Breast epithelium (tissue), 4 donors: ENCODE measurements at places on chromosomes 5 and 9. TPM values are rescaled to one million over a fixed set of nuclear protein-coding genes. Genes with fewer than 3 reads are reported as not detected.

DNA sequence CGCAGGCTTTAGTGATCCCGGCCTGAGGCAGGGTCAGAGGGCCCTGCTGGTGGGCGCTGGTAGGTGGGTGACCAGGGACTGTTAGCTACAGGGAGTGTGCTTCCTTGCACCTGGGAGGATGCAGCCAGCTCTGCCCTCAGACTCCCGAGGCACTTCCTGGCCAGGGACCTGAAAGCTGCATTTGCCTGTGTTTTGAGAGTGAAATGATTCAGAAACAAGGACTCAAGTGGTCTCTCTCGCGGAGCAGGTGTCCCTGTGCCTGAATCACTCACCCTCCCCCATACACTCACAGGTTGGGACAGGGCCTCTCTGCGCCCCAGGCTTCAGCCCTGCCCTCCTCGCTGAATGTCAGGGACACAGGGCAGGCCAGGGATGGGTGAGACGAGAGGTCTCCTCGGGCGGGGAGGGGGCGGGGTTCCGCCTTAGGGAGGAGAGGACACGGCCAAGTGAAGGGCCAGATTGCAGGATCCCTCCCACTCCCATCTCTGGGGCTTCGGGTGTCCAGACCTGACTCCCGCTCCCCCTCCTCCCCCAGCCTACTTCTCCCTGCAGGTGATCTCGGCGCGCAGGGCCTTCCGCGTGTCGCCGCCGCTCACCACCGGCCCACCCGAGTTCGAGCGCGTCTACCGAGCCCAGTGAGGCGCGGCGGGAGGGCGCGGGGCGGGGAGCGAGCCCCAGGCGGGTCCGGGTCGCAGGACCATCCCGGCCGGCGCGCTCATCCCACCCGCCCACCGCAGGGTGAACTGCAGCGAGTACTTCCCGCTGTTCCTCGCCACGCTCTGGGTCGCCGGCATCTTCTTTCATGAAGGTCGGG, 1.5 kb downstream of the LTC4S start:
- H3K36me3 ChIP-seq, result peaks cover 10% of the 10 kb centered on the region
- no peak for DNase-seq
- peak overlapping the region; percentile 71 for H3K4me3 ChIP-seq
- peaks cover 17% of the 10 kb centered on the region for H3K4me1 ChIP-seq
- no peaks in the 10 kb centered on the region for H3K27me3 ChIP-seq
- H3K27ac ChIP-seq, result peak overlapping the region; percentile 94

DNA sequence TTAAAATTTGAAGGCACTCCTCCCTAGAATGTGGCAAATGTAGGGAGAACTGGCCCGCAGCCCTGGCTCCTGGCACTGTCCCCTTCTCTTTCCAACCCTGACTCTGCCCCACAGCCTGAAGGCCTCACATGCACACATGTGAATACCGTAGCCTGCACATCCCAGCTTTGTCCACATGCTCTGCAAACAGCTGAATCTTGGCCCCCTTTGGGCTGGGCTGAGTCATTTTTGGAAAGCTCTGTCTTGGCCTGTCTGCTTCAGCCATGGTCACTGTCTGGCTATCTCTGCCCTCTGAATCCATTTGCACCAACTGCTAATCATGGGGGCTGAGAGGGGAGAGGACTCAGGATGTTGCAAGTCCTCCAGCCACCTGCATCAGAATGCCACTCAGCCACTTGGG, 22.1 kb upstream of the GALNT10 start:
- H3K27ac ChIP-seq, result no peak overlapping the region
- no peaks in the 10 kb centered on the region for H3K27me3 ChIP-seq
- no peaks in the 10 kb centered on the region for H3K4me1 ChIP-seq
- no peak for DNase-seq

DNA sequence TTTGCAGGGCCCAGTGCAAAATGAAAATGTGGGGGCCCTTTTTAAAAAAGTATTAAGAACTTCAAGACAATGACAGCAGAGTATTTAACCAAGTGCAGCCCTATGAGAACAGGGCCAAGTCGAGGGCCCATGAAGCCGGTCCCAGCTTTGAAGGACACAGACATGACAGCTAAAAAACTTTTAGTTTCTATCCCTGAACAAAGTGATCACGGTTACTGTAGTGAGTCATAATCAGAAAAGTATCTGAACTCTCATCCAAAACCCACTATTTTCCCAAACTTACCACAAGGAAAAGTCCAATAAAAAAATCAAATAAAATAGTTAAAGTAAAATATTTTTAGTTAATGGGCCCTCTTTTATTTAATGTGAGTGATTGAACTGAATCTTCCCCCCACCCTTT, 126.0 kb downstream of the MEF2C start:
- DNase-seq, result no peak
- H3K27me3 ChIP-seq, result no peaks in the 10 kb centered on the region
- H3K4me1 ChIP-seq, result no peaks in the 10 kb centered on the region
- no peaks in the 10 kb centered on the region for H3K36me3 ChIP-seq
- no peak overlapping the region for H3K4me3 ChIP-seq

- H3K4me3 ChIP-seq, result no peak overlapping the region
- no peak for DNase-seq
- H3K4me1 ChIP-seq, result no peaks in the 10 kb centered on the region
- H3K27ac ChIP-seq, result no peak overlapping the region
Measured at GRCh38 chr5:167833456-167833855, 458.0 kb upstream of the WWC1 start.

DNA sequence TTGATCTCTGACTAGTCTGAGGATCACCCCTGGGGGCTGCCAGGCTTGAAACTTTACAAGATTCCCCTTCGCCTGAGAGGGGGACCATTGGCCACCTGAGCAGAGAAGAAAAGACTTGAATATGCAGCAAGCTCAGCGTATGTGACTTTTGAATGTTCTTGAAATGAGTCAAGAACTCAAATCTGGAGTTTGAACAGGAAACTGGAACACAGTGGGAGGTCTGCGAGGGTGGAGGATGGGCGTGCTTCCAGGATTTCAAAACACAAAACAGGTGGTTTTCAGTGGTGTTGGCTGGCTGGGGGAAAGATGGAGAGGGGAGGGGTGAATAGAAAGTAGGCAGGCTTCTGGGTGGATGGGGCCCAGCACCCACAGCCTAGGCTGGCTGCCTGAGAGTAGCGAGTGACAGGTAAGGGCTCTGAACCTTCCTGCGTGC, 40.6 kb downstream of the TMEM174 start:
- H3K27ac ChIP-seq, result peak overlapping the region; percentile 2
- H3K27me3 ChIP-seq, result no peaks in the 10 kb centered on the region
- H3K4me3 ChIP-seq, result no peak overlapping the region
- no peaks in the 10 kb centered on the region for H3K36me3 ChIP-seq
- no peak for DNase-seq

GRCh38 chr9:124765439-124765835, 5.7 kb downstream of the NR6A1 start:
- no peaks in the 10 kb centered on the region for H3K4me1 ChIP-seq
- H3K27me3 ChIP-seq, result no peaks in the 10 kb centered on the region
- no peaks in the 10 kb centered on the region for H3K36me3 ChIP-seq
- DNase-seq, result no peak
- H3K27ac ChIP-seq, result no peak overlapping the region

DNA sequence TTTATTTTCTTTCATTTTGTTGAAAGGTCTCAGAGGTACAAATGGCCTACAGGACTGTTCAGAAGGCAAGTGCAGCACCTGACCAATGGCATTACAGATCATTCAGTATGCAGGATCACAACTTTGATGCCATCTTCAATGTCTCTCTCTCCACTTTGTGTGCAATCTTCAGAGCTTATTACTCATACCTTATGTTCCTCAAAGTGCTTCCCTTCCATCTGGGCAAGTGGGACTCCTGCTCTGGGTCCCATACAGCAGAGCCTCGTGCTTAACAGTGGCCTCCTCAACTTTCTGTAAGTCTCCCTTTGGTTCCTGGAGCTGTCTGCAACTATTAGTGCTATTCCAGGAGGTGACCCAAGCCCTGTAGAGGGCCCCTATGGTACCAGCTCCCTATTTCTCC, 358.4 kb upstream of the RPS23 start:
- no peaks in the 10 kb centered on the region for H3K27me3 ChIP-seq
- no peaks in the 10 kb centered on the region for H3K36me3 ChIP-seq
- no peak overlapping the region for H3K4me3 ChIP-seq
- no peak overlapping the region for H3K27ac ChIP-seq

The FIBCD1 gene
- 0.44 TPM for total RNA-seq
